ENCODE measurements at places on chromosomes 11 and 22.
A peak's percentile ranks its signal among the peaks of the same experiment; 100 is the strongest.

GRCh38 chr22:43176090-43176489 lies 10.8 kb downstream of the TTLL12 start:
- no peak for DNase-seq

DNA sequence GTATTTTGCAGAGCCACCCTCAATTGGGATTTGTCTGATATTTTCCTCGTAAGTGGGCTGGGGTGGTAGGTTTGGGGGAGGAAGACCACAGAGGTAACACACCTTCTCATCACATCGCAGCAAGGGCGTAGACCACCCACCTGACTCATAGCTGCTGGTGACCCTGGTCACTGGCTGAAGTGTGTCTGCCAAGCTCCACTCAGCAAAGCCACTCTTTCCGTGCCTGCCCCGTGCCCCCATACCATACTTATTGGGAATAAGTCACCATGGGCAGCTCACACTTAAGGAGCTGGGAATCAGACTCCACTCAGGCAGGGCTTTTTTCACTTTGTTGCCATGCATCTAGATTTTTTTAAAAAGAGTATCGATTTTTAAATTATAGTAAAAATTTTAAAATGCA lies 111.6 kb downstream of the PHF21B start:
- DNase-seq, result no peak

- no peak for DNase-seq
These were observed 1.6 kb downstream of the CECR2 start for GRCh38 chr22:17370766-17371432.

DNA sequence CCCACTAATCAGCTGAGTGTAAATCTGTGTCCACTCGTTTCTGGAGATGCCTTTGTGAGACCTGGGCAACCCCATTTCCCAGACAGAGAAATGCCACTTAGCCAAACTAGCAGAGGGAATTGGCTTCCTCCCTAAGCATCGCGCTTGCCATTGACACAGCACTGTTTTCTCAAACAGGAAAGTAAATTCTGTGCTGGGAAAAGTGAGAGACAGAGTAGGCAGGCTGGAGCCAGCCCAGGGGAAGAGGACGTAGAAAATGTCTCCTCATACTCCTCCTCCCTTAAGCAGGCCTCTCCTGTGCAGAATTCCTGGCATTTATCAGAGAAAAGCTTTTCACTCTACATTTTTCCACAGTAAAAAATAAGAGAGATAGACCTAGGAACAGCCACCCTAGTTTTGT lies 99.1 kb upstream of the AMOTL1 start:
- no peak for DNase-seq

DNA sequence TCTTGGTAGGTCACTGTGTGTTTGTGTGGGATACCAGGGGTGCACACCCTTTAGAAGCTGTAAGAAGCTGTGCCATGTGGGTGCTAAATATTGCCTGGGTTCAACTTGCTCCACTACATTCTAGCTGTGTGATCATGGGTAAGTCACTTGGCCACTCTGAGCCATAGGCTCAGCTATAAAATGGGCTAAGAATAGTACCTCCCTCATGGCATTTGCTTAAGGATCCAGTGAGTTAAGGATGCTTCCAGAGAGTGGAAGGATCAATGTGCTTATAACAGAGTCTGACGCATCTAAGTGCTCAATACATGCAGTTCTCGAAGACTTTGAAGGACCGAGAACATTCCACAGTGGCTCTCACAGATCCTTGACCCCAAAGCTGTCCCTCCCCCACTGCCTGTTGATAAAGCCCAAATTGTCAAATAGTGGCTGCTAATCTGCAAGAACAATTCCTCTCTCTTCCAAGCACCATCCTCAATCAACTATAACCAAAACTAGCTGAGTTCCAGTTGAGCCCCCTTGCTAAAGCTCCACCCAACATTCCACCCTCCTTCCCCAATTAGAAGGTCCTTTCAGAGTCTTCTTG lies 13.2 kb upstream of the TMPRSS6 start:
- no peak for DNase-seq

- no peak for DNase-seq
These were observed 57.2 kb downstream of the RPS6KA4 start for GRCh38 chr11:64415996-64416728.

GRCh38 chr11:115924744-115925567 lies 420.7 kb upstream of the CADM1 start:
- DNase-seq, result no peak

- no peak for DNase-seq
These were observed 2.3 kb upstream of the SYVN1 start for GRCh38 chr11:65136515-65137096.

DNA sequence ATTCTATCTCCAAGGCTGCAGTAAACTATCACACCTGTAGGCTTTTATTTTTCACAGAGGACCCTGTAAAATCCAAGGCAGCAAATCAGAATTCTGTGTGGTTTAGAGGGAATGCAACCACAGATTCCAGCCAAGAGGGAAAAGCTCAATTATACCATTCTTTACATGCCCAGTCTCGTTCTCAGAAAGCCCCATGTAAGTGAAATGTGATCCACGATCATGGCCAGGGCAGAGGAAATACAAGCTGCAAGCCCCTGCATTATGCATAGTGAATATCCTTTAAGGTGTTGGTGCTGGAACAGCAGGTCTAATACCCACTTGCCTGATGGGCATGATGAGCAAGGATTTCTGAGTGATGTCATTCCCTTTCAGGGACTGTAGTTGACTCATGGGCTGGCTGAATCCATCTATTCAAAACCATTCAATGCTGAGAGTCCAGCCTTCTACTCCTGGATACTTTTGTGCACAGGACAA lies 198.7 kb upstream of the MTMR2 start:
- no peak for DNase-seq

DNA sequence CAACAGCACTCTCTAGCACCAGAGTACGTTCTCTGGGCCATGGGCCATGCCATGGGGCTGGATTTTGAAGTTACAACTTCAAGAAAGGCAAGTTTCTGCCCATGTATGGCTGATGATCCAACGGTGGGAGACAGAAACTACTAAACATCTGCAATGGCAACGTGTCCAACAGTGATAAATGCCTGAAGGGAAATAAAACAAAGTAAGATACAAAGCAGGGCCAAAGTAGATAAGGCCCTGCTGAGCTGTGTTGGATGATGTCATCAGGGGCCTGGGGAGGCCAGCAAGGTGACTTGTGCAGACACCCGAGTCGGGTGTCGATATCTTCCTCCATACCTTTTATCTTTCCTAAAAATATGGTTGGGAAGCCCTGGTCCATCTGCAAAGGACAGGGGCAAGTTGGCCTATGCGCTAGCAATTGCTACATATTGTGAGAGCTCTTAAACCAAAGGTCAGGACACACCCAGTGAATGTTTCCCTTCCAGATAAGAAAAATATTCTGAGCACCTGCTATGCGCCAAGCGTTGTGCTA lies 487.2 kb downstream of the MN1 start:
- no peak for DNase-seq

DNA sequence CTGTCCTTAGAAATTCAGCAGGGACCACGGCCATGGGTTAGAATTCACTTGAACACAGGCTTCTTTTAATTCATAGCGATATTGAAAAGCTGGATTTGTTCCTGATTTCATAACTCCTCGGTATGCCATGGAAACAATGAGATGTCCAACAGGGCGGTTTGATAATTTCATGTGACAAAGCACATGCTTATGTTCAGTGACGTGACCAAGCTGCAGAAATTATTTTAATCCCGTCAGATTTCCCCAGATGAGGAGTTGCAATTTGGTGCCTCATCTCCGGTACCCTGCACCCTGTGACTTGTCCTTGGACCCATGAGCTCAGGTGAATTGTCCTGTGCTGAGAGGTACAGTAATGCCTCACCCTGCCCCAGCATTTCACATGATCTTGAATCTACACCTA lies 81.7 kb downstream of the C11orf91 start:
- no peak for DNase-seq

- DNase-seq, result no peak
These were observed 308.7 kb downstream of the DDX10 start for GRCh38 chr11:108973402-108974162.

GRCh38 chr22:19516378-19517170 lies 7.6 kb downstream of the CLDN5 start:
- DNase-seq, result no peak

DNA sequence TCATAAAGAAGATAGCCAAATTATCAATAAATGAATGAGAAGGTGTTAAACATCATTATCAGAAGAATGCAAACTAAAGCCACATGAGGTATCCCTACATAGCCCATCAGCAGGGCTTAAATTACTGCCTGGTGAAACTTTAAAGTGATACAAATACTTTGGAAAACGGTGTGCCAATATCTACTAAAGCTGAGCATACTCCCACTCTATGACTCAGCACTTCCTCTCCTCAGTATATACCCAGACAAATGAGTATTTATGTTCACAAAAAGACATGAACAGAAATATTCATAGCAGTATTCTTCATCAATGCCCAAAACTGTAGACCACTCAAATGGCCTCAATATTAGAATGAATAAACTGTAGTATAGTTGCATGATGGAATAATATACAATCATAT lies 284.6 kb upstream of the ZC3H12C start:
- DNase-seq, result no peak

DNA sequence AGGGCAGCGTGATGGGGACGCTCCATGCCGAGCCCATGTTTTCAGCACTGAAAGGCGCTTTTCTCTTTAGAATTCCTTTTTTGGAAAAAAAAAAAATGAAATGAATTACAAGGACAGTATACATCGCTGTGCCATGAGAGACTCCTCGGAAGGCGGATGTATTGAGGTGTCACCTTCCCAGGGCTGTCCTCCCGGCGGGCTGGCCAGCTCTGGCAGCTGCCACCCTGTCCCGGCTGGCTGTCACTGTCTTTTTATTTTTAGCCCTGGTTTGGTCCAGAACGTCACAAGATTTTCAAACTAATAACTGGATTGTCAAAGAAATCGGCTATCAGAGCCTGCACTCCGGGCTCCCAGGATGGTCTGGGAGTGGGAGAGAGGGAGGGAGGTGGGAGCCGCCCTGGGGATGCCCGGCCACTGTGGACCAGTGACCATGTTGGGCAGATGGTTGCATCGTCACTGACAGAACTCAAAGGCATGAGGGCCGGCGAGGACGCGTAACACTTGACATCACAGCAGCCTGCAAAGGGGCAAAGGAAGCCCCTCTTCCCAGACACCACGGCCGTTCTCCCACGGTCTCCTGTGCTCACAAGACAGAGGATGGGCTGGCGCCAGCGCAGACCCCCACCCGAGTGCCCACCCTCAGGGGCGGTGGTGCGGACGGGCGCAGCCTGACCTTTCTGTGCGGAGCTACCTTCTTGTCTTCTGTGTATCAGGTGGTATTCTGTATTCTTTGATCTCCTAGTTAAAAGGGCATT lies 392.9 kb downstream of the TBC1D22A start:
- no peak for DNase-seq

DNA sequence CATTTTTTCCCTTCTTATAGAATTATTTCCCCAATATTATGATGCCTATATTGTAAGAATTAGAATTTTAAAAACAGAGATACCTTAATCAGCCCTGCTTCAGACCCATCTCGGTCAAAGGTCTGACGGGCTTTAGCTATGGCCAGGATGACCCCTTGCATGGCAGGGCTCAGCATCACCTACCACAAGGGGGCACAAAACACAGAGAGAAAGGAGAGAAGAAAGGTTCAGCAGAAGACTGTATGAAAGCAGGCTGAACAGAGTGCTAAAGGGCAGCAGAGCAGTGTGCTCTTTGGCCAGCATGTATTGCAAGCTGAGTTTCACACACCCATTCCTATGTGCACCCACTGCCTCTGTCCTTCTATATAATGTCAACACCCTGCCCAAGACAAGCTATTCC lies 26.8 kb downstream of the CLDN25 start:
- DNase-seq, result peak; percentile 33

DNA sequence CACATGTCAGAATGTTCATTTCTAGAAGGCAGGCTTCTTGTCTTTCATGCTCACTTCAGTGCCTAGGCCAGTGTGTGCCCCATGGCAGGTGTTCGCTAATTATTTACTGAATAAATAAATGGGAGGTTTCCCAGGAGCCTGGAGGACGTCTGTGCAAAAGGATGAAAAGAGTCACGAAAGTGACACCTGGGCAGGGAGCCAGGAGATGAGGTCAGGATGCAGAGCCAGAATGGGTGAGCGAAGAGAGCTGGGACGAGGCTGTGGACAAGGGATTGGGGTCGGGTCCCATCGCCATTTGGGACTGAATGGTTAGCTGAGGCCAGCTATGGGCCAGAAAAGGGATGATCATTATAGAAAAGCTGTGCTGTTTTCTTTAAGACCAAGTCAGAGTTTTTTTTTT lies 560.4 kb downstream of the TBC1D22A start:
- no peak for DNase-seq

GRCh38 chr11:47241841-47242301 lies 6.7 kb downstream of the ACP2 start:
- no peak for DNase-seq

GRCh38 chr11:125932301-125932700 lies 13.5 kb upstream of the VSIG10L2 start:
- DNase-seq, result no peak

DNA sequence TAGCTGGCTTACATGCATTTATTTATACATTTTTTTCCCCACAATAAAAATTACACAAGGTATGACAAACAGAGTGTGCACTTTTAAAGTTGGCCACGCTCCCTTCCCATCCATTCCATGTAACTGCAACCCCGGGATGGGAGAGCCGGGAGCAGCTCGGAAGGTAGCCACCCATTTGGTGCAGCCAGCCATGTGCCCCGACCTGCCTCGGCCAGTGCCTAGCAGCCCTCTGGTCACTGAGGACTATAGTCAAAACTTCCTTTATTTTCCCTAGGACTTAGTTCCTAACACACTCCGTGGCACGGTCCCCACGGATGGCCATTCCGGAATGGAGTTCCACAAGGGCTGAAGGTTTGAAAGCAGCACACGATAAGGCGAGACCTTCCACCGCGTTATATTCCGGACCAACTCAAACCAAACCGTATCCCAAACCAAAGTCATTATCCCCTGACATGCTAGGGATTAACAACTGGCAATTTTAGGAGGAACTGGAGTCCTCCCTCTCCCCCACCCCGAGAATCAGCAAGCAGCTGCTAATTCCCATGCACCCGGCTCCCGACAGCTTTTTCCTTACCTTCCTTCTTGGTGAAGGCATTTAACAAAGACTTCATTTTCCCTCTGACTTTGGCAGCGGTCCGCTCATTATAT lies 426.4 kb downstream of the SHANK2 start:
- no peak for DNase-seq

- no peak for DNase-seq
These were observed 76.3 kb downstream of the MORC2 start for GRCh38 chr22:30892286-30892685.

- no peak for DNase-seq
These were observed 82.9 kb downstream of the MAML2 start for GRCh38 chr11:96260067-96260511.

GRCh38 chr11:62497132-62497801 lies 49.3 kb downstream of the AHNAK start:
- no peak for DNase-seq

- DNase-seq, result no peak
These were observed 48.3 kb downstream of the MYH9 start for GRCh38 chr22:36339171-36340065.
